ENCODE measurements at places on chromosomes 5 and 9. TPM values are rescaled to one million over a fixed set of nuclear protein-coding genes. Genes with fewer than 3 reads are reported as not detected.

Gene GRIA1
- not detected for total RNA-seq

Gene SHC3
- total RNA-seq, result not detected

Gene SPATA31D4
- not detected for total RNA-seq

Gene CTNND2
- not detected for total RNA-seq

Gene BARHL1
- total RNA-seq, result not detected

Gene EXOSC2
- 93.0 TPM for total RNA-seq

Gene F2RL1
- 0.09 TPM for total RNA-seq

Gene C9orf153
- 0.41 TPM for total RNA-seq
